RWPE1 (cell line): ENCODE measurements at places on chromosomes 6 and 20.
A peak's percentile ranks its signal among the peaks of the same experiment; 100 is the strongest.

GRCh38 chr20:13042458-13042794 is 33.7 kb downstream of the SPTLC3 start:
- DNase-seq = no peak

GRCh38 chr20:34472246-34472925 is 43.8 kb upstream of the DYNLRB1 start:
- peak; percentile 26 for DNase-seq

- no peak for DNase-seq
These were observed 18.4 kb upstream of the ID4 start for GRCh38 chr6:19818805-19819204.

DNA sequence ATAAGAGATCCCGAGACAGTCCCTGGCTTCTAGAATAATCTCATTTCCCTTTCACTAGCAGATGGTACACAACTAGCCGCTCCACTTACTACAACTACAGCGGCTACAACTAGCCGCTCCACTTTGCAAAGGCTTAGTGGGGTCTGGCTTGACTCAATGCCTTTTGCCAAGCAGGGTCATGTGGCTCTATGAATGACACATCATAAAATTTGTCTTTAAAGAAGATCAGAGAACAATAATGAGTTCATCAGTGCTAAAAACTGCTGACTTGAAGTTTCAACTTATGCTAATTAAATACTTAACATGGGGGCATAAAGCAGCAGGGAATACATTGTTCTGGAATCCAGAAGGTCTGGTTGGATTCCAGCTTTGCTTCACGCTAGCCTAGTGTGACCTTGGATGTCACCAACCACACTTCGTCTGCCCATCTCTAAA is 2.0 kb upstream of the MICAL1 start:
- DNase-seq = no peak

- DNase-seq = no peak
These were observed 8.2 kb downstream of the FAM135A start for GRCh38 chr6:70421509-70421908.

- no peak for DNase-seq
These were observed 41.4 kb downstream of the TRMT6 start for GRCh38 chr20:5908981-5909380.

DNA sequence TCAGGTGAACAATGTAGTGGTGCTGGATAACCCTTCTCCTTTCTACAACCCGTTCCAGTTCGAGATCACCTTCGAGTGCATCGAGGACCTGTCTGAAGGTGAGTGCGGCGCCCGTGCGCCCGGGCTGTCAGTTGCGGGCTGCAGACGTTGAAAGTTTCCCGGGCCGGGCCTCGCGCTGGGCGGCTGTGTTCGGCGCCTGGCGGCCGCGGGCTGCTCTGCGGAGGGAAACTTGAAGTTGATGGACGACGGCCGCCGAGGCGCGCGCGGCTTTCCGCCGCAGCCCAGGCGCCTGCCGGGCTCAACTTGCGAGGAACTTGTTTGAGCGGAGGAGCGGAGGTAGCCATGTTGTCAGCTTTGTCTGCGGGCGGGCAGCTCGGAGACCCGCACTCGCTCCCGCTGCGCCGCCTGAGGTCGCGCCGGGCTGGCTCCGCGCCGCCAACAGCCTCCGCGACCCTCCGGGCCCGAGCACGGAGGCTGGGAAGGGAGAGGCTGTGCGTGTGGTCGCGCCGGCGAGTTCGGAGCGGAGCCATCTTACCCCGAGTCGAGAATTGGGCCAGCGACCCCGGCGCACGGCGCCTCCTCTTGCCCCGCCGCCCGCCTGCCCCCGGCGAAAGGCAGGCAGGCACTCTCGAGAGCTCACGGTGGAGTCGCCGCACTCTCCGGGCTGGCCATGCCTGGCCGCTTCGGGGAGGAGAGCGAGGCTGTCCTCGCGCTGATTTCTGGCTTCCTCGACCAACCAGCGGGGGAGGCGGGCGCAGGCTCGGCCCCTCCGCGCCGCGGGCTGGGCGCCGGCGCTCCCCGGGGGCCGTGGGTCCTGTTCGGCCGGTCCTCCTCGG is 691 bp downstream of the ASF1A start:
- DNase-seq = peak; percentile 35

GRCh38 chr6:14442242-14442641 is 324.7 kb downstream of the CD83 start:
- DNase-seq = no peak

DNA sequence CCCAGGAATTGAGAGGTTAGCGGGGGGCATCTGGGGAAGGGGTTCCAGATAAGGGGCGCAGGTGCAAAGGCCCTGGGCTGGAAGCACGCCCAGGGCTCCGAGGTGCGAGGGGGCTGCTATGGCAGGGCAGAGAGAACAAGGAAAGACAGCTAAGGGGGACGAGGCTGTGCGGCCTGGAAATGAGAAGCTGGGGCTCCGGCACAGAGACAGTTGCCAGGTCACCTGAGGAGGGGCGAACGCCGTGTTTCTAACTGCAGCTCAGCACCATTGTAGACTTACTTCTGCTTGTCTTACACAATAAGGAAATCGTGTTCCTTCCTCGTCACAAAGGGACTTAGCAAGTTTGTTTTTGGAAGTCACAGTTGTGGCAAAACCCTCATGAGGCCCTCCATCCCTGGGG is 68.9 kb upstream of the TBXT start:
- DNase-seq = no peak

- DNase-seq = no peak
These were observed 34.6 kb downstream of the PPP1R14C start for GRCh38 chr6:150177259-150177951.

DNA sequence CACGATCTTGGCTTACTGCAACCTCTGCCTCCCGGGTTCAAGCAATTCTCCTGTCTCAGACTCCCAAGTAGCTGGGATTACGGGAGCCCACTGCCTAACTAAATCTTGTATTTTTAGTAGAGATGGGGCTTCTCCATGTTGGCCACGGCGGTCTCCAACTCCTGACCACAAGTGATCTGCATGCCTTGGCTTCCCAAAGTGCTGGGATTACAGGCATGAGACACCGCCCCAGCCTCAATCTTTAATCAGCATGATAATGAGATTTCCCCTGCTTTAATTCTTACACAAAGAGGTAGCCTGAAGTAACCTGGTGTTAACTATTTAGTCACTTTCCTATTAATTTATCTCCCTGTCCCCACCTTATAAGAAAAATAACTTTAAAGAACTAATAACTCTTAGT is 31.3 kb upstream of the TRDN start:
- no peak for DNase-seq

GRCh38 chr20:47764154-47764733 is 21.0 kb downstream of the SULF2 start:
- DNase-seq = peak; percentile 74

GRCh38 chr20:19977373-19977770 is 39.8 kb upstream of the NAA20 start:
- peak; percentile 34 for DNase-seq

DNA sequence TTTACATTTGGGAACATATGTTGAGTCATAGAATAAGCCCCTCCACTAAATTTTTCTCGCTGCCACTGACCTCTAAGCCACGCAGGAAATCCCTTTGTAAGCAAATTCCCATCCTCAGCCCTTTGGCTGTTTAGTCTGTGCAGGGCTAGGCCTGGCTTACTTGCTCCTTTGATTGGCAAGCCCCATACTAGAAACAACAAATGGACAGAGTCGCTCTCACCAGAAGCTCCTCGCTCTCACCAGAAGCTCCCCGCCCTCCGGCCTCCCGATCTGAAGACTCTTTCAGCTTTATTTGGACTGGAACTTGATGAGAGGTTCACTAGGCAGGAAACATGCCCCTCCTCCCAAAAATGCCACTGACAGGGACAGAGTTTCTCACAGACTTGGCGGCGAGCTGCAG is 149.2 kb upstream of the EXOC2 start:
- DNase-seq = no peak

DNA sequence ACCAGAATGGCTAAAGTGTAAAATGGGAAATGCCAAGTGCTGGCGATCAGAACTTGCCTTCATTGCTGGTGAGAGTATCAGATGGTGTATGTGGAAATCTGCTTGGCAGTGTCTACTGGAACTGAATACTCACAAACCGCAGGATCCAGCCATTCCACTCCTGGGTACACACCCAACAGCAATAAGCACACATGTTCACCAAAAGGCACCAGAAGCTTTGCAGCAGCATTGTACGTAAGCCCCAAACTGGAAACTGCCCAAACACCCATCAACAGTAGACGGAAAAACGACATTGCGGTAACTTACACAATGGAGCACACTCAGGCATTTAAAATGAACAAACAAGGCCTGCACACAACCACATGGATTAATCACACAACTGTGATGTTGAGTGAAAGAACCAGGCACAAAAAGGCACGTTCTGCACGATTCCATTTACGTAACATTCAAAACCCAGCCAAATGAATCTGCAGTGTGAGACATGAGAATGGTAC is 37.3 kb upstream of the BPIFA2 start:
- DNase-seq = no peak

DNA sequence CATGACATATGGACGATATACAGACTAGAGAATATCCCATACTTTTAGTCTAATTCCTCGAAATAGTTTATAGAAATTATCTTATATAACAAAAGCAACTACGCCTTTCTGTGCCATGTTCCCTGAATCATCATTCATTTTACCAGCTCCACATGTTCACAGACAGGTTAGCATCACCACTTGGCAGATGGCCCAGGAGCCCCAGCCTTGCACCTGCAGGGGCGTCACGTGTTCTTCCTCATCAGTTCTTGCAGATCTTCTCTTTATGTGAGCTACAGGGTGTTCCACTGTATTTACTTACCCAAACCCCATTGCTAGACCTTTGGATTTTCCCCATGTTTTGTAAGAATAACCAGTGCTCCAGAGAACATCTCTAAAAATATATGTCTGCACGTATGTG is 12.6 kb upstream of the BNIP5 start:
- peak; percentile 79 for DNase-seq

- no peak for DNase-seq
These were observed 20.1 kb upstream of the REPS1 start for GRCh38 chr6:139008117-139008516.

DNA sequence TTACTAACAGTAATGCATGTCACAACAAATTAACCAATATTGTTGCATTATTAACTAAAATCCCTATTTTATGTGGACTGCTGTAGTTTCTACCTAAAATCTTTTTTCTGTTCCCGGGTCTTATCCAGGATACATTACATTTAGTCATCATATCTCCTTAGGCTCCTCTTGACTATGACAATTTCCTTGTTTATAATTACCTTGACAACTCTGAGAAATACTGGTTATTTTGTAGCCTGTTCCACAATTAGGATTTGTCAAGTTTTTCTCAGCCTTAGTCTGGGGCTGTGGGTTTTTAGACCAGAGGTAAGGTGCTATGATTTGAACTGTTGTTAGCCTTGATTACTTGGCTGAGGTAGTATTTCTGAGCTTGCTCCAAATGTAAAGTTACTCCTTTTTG is 3.7 kb downstream of the FBXO5 start:
- no peak for DNase-seq

DNA sequence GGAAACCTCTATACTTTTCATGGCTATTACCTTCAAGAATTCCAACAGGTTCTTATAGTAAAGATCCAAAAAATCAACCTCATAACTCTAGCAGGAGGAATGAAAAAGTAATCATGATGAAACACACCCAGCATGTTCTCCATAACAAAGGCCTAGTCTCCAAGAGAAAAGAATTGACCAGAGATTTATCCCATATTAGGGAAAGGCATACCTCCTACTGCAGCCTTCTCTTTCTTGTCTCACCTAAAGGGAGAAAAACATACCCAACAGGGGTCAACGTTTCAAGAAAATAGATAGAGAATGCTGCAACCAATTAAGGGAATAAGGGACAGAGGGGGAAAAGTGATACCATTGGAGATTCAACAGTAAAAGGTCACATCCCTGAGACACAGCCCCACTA is 262.5 kb downstream of the FRK start:
- DNase-seq = no peak

DNA sequence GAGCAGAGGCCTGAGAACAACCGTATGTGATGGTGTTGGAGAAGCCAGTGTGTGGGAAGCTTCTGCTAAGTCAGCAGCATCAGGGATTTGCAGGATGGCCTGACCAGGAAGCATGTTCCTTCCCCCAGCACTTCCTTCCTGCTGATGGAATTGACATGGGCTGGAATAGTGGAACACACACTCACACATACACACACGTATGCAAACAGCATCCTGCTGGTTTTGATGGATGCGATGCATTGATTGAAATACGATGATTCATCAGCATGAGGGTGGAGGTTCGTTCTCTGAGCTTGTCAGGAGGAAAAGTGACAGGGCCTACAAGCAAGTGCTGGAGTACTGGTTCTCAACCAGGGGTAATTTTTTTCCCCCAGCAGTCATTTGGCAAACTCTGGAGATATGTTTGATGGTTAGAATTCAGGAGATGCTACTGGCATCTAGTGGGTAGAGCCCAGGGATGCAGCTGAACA is 229.1 kb downstream of the NFATC2 start:
- no peak for DNase-seq

- DNase-seq = no peak
These were observed 6.6 kb downstream of the REPS1 start for GRCh38 chr6:138981416-138981815.

- DNase-seq = no peak
These were observed 210.4 kb downstream of the FOXC1 start for GRCh38 chr6:1820165-1820564.

GRCh38 chr20:10259166-10259565 is 40.5 kb downstream of the SNAP25 start:
- DNase-seq = no peak

DNA sequence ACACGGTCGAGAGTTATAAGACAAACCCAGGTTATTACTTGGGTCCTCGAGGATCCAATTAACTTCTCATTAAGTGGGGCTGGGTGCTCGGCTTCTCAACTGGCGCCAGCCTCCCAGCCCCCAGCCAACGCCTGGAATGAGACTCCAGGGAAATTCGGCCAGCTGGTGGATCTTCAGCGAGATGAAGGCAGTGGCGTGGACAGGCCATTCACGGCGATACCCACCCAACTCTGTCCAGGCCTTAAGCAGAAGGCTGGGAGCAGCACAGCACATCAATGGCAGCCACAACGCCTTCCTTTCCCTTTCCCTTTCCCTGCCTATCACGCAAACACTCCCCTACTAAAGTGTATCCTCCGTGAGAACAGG is 868 bp downstream of the METTL24 start:
- DNase-seq = no peak

- no peak for DNase-seq
These were observed 115.0 kb downstream of the KIF6 start for GRCh38 chr6:39610221-39610620.

DNA sequence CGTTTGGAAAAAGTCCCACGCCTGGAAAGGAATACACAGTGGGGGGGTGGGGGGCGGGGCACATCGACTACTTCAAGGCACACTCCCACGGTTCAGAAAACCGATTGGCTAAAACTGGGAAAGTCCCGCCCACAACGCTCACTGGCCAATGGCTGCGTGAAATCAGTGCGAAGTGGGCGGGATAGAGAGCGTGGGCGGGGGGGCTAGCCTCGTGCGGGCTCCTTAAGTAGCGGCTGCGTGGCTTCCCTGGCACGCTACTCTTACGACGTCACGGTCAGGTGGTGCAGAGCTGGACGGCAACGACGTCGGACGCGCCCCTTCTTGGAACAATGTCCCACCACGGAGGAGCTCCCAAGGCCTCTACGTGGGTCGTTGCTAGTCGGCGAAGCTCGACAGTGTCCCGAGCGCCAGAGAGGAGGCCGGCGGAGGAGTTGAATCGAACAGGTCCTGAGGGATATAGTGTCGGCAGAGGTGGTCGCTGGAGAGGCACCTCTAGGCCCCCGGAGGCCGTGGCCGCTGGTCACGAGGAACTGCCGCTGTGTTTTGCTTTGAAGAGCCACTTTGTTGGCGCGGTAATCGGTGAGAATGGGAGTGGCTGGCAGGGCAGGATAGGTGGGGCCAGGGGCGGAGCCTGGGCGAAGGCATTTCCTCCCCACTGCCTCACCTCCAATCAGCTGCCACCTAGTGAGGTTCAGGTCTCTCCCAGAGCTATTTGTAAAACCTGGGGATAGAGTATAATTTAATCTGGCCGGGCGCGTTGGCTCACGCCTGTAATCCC is at the start of gene DDX43:
TSS of gene DDX43 (plus strand) at position 252 of the 778 bp plus-strand sequence. CDS start at position 330, 78 bp downstream.
- peak; percentile 88 for DNase-seq
